Activated naive CD8-positive, alpha-beta T cell treated with anti-CD3 and anti-CD28 coated beads for 36 hours (primary cell): ENCODE measurements at places on chromosomes 6 and 20. TPM values are rescaled to one million over a fixed set of nuclear protein-coding genes. Genes with fewer than 3 reads are reported as not detected.
A peak's percentile ranks its signal among the peaks of the same experiment; 100 is the strongest.

DNA sequence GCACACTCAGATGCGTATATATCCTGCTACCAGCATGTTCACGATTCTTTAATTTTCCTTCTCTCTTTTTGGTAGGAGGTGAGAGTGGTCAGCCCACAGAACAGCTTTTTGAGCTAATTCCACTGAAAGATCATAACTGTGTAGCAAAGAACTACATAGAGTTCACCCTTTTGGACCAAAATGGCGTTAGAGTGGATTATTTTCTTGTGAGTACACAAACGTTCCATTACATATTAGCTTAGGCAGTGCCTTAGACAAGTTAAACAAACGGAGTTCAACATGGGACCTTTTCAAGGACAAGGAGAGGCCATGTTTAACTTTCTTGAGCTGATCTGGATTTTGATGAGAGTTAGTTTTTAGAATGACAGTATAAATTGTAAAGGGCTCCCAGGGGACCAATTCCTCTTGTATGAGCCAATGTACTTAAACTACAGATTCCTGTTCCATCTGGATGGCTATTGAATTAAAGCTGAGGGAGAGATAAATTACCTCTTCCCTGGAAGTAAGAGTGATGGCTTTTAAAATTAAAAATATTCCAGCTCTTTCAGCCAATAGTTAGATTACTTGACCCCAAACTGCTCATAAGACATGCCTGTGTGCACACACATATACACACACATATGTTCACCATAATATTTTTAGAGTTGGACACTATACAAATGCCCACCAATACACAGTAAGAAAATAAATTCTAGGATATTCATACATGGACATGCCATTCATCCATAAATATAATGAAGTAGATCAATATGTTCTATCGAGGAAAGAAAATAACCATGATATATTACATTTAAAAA is 25.6 kb upstream of the ARMH2 start:
- peaks cover 12% of the 10 kb centered on the region for H3K4me1 ChIP-seq
- no peak for DNase-seq
- no peak overlapping the region for H3K4me3 ChIP-seq
- H3K27ac ChIP-seq: peak overlapping the region; percentile 67
- H3K36me3 ChIP-seq: peaks cover 20% of the 10 kb centered on the region

The HMGCLL1 gene
- total RNA-seq: not detected

GRCh38 chr6:153130515-153131036 is 506 bp downstream of the RGS17 start:
- H3K27ac ChIP-seq: no peak overlapping the region
- no peaks in the 10 kb centered on the region for H3K36me3 ChIP-seq
- DNase-seq: no peak
- peak overlapping the region; percentile 77 for H3K4me3 ChIP-seq
- H3K4me1 ChIP-seq: peaks cover 12% of the 10 kb centered on the region

GRCh38 chr6:70819646-70820045 is 137.2 kb downstream of the B3GAT2 start:
- no peak for DNase-seq
- H3K27ac ChIP-seq: no peak overlapping the region
- H3K27me3 ChIP-seq: no peaks in the 10 kb centered on the region
- peaks cover 14% of the 10 kb centered on the region for H3K36me3 ChIP-seq

The AURKA gene
- total RNA-seq: 83.6 TPM

- H3K4me3 ChIP-seq: no peak overlapping the region
- H3K36me3 ChIP-seq: no peaks in the 10 kb centered on the region
- no peaks in the 10 kb centered on the region for H3K4me1 ChIP-seq
- H3K27ac ChIP-seq: no peak overlapping the region
- peaks cover 23% of the 10 kb centered on the region for H3K27me3 ChIP-seq
- DNase-seq: no peak
These were observed 130.8 kb downstream of the SYCP2 start for GRCh38 chr20:59802471-59803221.

DNA sequence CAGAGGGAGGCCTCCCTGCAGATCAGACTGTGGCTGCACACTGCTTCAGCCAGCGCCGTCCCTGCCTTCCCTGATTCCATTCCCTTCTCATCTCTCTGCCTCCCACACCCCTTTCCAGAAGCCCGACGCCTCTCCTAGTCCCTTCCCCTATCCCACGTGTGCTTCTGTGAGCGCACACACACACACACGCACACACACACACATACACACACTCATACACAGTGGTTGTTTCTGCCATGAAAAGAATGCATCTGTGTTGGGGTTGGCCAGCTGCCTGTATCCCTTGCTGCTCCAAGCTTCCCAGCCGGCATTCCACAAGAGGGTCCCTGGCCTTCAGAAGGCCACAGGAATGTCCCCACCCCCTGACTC is 51.7 kb downstream of the MOCS1 start:
- H3K4me3 ChIP-seq: no peak overlapping the region
- DNase-seq: no peak
- H3K27me3 ChIP-seq: peaks cover 10% of the 10 kb centered on the region
- no peaks in the 10 kb centered on the region for H3K36me3 ChIP-seq

The KCNK5 gene
- 19.6 TPM for total RNA-seq

The SMLR1 gene
- not detected for total RNA-seq

DNA sequence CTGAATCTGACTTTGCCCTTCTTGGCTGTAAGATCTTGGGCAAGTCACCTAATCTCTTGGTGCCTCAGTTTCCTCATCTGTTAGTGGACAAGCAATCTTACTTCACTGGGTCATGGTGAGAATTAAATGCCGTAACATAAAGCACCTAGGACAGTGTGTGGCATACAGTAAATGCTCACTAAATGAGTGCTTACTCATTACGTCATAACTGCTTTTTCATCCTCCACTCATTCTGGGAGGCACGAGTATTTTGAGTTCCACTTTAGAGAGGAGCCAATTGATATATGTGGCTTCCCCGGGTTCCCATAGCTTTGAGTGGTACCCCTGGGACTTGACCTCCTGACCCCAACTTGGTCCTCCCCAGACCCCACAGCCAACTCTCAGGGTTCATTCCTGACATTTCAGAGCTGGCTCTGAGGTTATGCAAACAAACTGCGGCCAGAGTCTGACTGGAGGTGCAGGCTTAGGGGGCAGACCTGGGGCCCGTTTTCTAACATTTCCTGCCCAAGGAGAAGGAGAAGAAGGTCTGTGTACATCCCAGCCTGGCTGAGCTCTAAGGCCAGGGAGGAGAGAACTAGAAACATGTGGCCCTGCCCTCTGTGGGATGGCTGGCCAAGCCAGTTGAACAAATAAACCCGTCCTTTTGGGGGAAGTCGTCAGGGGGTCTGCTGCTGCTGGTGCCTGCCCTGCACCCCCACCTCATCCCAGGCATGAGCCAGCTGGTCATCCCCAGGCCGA is 5.8 kb downstream of the ANGPT4 start:
- no peak overlapping the region for H3K4me3 ChIP-seq
- no peaks in the 10 kb centered on the region for H3K27me3 ChIP-seq
- no peaks in the 10 kb centered on the region for H3K4me1 ChIP-seq
- no peak for DNase-seq

GRCh38 chr6:131784561-131784960 is 23.3 kb upstream of the ENPP1 start:
- no peaks in the 10 kb centered on the region for H3K36me3 ChIP-seq
- no peak overlapping the region for H3K27ac ChIP-seq
- DNase-seq: no peak
- peaks cover 10% of the 10 kb centered on the region for H3K4me1 ChIP-seq
- H3K27me3 ChIP-seq: peaks cover 18% of the 10 kb centered on the region
- H3K4me3 ChIP-seq: no peak overlapping the region

The TP53TG5 gene
- 0.40 TPM for total RNA-seq

DNA sequence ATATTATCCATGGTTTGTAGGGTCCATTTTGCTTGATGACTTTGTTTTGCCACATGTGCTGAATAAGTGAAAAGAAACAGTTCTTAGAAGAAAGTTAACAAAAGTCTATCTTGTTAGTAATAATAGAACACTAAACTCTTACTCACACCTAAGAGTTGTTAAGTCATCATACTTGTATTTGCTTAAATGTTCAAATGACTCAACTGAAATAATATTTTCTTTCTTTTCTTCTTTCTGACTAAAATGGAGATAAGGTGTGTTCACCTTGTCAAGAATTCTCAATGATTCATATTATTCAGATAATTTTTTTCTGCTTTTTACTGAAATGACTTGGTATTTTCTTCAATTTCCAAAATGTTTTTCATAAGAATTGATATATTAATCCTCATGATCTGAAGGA is 327.2 kb downstream of the HTR1B start:
- no peaks in the 10 kb centered on the region for H3K36me3 ChIP-seq
- no peak for DNase-seq
- H3K4me1 ChIP-seq: no peaks in the 10 kb centered on the region
- H3K27ac ChIP-seq: no peak overlapping the region
- H3K4me3 ChIP-seq: no peak overlapping the region

DNA sequence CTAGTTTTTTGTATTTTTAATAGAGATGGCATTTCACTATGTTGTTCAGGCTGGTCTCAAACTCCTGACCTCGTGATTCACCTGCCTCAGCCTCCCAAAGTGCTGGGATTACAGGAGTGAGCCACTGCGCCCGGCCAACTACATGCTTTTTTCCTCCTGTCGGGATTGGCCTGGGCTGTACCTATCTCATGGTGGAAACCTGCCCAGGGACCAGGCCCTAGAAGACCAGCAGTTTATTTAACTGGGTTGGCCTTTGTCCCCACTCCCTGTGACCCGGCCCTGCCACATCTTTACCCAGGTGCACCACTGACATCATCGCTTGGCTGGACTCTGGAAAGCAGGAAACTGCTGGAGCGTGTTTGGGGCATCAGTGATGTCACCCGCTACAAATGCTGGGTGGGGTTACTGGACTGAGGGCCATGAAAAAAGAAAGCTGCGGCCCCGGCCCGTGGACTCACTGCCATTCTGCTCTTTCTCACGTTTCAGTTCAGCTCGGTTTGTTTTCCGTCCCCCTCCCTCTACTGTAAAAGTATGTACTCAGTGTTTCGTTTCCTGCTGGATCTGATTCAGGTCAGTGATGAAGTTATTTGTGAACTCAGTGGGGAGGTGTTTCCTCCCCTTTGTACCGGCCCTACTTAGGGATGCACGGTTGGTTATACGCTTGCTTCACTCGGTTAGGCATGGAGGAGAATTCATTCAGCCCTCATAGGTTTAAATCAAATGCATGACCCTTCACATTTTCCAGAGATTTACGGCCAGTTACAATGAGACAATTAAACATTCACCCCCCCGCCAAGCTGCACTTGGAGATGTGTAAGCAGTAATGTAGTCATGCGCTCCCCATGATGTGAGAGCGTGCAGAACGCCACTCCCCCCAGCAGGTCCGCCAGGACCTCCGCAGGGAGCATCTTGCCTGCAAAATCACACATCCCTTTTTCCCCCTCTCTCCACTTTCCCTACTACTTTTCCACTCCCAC is 179.3 kb downstream of the MTHFD1L start:
- DNase-seq: no peak
- H3K4me1 ChIP-seq: peaks cover 2% of the 10 kb centered on the region
- no peaks in the 10 kb centered on the region for H3K27me3 ChIP-seq
- no peak overlapping the region for H3K4me3 ChIP-seq

GRCh38 chr6:3617681-3618311 is 133.7 kb downstream of the PXDC1 start:
- H3K4me3 ChIP-seq: no peak overlapping the region
- no peak for DNase-seq
- H3K4me1 ChIP-seq: no peaks in the 10 kb centered on the region

The GCM1 gene
- not detected for total RNA-seq

The C6orf141 gene
- total RNA-seq: 0.28 TPM

GRCh38 chr6:1850121-1850839 is 240.6 kb downstream of the FOXC1 start:
- no peak overlapping the region for H3K27ac ChIP-seq
- no peaks in the 10 kb centered on the region for H3K27me3 ChIP-seq
- no peak overlapping the region for H3K4me3 ChIP-seq
- peaks cover 12% of the 10 kb centered on the region for H3K36me3 ChIP-seq
- no peaks in the 10 kb centered on the region for H3K4me1 ChIP-seq

The SIRPA gene
- 0.31 TPM for total RNA-seq

DNA sequence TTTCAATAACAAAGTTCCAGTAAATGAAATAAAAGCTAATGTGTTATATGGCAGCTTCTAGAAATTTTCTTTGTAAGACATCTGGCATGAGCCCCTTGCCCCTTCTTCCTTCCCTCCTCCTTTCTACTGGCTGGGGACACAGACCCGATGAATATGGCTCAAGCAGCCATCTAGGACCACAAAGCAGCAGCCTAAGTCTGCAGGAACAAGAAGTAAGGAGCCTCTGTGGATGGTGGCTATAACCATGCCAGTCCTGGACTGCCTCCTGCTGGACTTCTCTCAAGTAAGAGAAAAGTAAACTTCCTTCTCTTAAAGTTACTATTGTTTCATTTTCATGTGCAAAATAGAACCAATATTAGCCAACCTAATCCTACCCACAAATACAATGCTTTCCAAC is 114.9 kb upstream of the DST start:
- no peaks in the 10 kb centered on the region for H3K36me3 ChIP-seq
- no peak overlapping the region for H3K4me3 ChIP-seq
- peaks cover 2% of the 10 kb centered on the region for H3K4me1 ChIP-seq
- H3K27me3 ChIP-seq: peaks cover 6% of the 10 kb centered on the region
- H3K27ac ChIP-seq: no peak overlapping the region

DNA sequence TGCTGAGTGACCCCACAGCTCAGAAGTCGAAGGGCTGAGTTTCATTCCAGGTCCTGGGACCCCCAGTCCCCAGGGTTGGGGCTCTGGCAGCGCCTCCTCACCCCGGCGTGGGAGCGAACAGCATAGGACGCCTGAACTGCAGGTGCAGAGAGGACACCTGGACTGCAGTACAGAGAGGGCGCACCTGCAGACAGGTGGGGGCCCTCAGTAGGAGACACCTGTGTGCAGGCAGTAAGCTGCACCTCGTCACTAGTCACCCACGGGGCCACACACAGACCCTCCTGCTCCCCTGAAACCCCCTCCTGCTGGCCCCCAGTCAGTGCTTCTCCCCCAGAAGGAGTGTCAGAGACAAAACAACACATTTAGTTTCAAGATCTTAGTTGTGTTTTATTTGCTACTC is 8.6 kb upstream of the NKAIN4 start:
- peaks cover 2% of the 10 kb centered on the region for H3K4me1 ChIP-seq
- no peak for DNase-seq
- no peak overlapping the region for H3K27ac ChIP-seq
- no peaks in the 10 kb centered on the region for H3K36me3 ChIP-seq
- peaks cover 36% of the 10 kb centered on the region for H3K27me3 ChIP-seq
- H3K4me3 ChIP-seq: no peak overlapping the region

DNA sequence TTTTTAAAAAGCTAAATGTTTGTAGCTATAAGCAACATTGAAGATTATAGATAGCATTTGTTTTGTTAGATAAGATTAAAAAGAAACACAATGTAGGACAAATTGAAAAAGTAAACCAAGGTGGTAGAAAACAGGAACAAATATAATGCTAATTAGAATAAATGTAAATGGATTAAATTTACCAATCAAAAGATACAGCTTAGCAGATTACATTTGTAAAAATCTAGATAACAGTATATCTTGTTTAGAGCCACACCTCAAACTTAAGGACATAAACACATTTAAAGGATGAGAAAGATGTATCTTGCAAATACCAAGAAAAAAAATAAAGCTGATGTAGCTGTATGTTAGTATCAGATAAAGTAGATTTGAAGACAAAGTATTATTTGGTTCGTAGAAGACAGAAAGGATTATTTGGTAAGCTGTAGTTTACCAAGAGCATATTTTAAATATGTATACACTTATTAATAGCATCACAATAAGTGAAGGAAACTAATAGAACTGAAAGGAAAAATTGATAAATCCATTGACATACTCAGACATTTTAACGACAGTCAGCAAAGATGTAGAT is 107.2 kb downstream of the TULP4 start:
- H3K4me1 ChIP-seq: no peaks in the 10 kb centered on the region
- H3K36me3 ChIP-seq: peaks cover 28% of the 10 kb centered on the region
- no peak overlapping the region for H3K27ac ChIP-seq
- no peak for DNase-seq
- no peaks in the 10 kb centered on the region for H3K27me3 ChIP-seq
